Effector CD4-positive, alpha-beta T cell (primary cell): ENCODE measurements at places on chromosomes 2 and 18.
A peak's percentile ranks its signal among the peaks of the same experiment; 100 is the strongest.

DNA sequence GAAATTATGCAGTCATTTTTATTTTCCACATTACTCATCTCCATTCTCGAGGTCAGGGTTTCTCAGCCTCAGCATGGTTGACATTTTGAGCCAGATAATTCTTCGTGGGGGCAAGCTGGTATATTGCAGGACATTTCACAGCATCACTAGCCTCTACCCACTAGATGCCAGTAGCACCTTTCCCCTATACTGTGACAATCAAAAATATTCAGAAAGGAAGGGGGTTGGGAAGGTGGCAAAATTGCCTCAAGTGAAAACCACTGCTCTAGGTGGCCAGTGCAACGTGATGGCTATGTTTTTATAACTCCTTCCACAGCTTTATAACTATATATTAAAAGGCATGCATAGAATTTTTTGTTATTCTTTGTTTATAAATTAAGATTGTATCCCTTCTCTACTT is 294.5 kb downstream of the CNTNAP5 start:
- no peak for DNase-seq

DNA sequence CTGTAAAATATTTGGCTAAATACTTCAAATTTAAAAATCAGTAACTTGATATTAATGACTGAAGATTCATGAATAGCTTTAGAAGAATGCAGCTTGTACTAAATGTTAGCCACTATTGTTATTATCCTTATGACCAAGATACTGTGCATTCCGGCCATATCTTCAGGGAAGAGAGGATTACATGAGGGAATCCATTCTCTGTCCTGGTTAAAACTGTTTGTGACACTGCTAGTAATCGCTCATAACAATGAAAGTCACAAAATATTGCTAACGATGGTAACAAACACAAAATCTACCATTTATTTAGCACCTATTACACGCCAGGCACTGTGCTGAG is 217.7 kb downstream of the PRKCE start:
- DNase-seq = no peak

- DNase-seq = no peak
Observed at GRCh38 chr2:152033011-152033925, 65.6 kb downstream of the CACNB4 start.

GRCh38 chr2:26299471-26300101 is 46.4 kb upstream of the SELENOI start:
- DNase-seq = no peak

DNA sequence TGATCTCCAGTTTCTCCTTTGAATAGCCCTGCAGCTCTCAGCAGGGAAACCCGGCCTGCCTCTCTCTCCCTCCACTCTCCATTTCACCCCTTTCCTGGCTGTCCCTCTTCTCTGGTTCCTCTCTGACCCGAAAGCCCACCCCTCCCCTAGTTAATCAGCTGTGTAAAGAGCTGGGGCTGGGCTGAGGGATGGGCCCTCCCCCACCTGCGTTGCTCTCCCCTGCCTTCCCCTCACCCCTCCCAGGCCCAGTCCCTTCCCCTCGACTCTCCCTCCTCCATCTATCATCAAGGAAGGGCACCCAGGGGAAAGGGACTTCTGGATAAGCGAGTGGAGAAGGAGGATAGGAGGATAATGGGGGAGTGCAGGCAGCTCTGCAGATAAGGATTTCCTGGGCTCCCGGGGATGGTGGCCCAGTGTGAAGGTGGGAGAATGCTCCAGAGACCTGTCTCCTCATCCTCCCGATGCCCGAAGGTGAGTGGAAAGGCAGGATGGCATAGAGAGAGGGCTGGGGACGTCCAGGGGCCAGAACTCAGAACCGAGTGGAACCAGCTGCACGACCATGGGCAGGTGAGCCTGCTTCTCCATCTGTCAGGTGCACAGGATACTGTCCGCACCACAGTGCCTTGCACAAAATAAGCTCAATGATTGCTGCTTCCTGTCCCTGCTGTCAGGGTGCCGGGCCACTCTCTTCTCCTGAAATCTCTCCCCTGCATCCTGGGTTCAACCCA is 12.0 kb downstream of the SLC30A3 start:
- DNase-seq = no peak

- DNase-seq = peak; percentile 48
Observed at GRCh38 chr18:48161191-48161910, 230.9 kb upstream of the SMAD2 start.
